ENCODE measurements at places on chromosomes 16 and 17. TPM values are rescaled to one million over a fixed set of nuclear protein-coding genes. Genes with fewer than 3 reads are reported as not detected.

The PRAC1 gene
- total RNA-seq = not detected

DNA sequence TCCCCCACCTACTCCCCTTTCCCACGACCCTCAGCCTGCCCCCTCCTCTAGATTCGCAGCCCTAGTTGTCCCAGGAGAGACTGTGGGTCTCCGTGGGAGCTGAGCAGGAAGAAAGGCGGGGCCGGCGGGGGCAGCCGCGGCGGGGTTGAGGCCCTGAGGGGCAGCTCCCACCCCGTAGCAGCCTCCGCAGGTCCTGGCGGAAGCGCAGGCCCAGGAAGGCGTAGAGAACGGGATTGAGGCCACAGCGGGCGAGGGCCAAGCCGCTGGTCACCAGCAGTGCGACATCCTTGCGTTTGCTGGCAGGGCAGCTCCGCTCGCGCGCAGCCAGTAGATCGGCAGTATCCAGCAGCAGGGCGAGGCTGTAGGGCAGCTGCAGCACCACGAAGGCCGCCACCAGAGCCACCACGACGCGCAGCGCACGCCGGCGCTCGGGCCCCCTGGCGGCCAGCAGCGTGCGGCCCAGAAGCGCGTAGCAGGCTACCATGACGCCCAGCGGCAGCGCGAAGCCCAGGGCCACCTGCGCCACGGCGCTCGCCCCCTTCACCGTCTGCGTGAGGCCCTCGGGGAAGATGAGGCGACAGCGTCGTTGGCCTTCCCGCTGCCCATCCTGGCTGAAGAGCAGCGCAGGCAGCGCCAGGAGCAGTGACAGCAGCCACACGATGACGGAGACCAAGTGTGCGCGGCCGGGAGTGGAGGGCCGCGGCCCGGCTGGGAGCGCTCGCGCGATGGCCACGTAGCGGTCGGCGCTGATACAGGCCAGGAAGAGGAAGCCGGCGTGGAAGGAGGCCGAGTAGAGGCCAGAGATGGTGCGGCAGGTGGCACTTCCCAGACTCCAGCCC, 1.9 kb downstream of the CCR10 start:
- DNase-seq = no peak

The AURKB gene
- total RNA-seq = 161 TPM

The IGFBP4 gene
- 0.14 TPM for total RNA-seq

DNA sequence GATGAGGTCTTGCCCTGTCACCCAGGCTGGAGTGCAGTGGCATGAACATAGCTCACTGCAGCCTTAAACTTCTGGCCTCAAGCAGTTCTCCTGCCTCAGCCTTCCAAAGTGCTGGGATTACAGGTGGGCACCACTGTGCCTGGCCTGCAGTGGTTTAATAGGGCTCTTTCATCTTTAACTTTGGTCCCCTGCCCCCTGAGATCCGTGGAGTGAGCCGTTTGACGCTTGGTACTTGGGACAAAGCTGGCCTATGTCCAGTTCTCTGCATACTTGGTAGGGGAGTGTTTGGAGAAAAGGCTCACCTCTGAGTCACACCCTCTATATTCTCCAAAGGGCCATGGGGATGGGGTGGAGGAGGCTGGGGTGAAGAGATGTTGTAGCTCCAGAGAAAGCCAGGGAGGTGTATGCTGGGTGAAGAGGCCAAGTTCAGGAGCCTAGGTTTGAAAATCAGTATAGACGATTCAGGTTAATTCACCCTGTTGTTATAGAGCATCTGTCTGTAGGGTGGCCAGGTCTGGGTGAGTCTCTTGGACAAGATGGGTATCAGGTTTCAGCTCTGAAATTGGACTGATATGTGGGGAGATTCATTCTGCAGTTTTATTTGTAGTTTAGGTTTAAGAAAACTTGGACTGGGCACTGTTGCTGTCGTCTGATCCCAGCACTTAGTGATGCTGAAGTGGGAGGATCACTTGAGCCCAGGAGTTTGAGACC, 17.6 kb downstream of the ABCC1 start:
- DNase-seq = peak; percentile 88

The RNF135 gene
- 14.9 TPM for total RNA-seq

DNA sequence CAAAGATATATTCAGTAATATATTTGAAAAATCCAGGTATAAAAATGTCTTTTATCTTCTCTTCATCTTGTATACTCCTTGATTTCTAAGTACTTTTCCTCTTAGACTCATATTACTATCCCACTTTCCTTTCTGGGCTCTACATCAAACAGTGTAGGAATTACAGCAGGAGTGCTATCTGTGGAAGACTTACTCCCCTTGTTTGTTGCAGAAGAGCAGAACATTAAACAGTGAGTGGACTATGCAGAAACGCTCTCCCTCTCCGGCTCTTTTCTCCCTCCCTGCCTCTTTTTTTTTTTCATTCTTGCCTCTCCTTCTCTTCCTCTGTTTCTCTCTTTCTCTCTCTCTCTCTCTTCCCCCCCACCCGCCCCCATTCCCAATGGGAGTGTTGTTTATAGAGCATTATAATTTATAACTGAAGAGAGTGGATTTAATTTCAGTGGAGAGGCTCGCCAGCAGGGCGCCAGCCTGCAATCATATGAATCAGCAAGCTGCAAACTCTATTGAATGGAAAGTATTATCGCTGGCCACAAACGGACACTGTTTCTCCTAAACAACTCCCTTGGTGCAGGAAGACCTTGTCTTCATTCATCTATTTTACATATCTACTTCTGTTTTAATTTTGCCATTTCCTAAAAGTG, 242.3 kb upstream of the TBX2 start:
- DNase-seq = peak; percentile 40

Measured in HT1080 (cell line).